ENCODE measurements at places on chromosomes 11 and 22.
A peak's percentile ranks its signal among the peaks of the same experiment; 100 is the strongest.

DNA sequence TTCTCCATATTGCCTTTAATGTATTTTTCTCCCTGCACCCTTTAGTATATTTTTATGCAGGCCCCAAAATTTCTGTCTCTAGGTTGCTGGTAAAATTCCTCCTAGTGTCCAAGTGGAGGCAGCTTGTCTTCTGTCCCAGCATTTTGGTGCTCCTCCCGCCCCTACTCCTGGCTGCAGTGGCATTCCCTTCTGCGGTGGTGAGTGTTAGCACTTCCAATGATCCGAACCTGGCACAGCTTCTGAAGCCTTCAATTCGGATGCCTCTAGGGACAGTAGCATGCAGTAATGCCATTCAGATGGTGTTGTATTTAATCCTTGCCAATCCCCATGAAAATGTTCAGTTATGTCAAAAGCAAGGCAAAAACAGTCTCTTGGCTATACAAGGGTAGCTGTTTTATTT is 5.9 kb downstream of the YWHAH start:
- DNase-seq, result no peak

DNA sequence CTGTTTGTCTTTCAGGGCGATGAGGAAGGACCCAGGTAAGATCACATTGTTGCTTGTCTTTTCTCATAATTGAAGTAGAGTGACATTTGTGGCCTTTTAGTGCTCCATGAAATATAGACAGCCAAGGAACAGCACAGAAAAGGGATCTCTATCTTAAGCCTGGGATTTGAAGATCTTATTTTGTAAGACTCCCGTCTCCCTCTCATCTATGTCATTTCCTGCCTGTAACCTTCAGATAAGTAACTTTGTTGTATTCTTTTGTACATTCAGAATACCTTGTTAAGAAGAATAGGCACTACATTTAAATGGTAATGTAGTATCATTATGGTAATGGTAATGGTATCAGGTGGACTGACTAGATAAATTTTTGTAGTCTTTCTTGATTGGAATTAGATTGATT is 72.8 kb downstream of the TRIM44 start:
- no peak for DNase-seq

DNA sequence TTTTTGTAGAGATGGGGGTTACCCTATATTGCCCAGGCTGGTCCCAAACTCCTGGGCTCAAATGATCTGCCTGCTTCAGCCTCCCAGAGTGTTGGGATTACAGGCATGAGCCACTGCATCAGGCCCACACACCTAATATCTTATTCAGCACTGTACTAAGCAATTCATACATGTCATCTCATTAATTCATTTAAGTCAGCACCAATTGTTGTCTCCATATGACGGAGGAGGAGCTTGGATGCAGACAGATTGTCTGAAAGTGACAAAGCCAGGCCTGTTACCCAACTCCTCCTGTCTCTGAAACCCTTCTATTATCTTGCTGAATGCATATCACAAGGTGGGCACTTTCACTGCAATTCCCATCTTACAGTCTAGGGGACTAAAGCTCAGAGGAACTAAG is 57.5 kb upstream of the ALX4 start:
- DNase-seq, result no peak

DNA sequence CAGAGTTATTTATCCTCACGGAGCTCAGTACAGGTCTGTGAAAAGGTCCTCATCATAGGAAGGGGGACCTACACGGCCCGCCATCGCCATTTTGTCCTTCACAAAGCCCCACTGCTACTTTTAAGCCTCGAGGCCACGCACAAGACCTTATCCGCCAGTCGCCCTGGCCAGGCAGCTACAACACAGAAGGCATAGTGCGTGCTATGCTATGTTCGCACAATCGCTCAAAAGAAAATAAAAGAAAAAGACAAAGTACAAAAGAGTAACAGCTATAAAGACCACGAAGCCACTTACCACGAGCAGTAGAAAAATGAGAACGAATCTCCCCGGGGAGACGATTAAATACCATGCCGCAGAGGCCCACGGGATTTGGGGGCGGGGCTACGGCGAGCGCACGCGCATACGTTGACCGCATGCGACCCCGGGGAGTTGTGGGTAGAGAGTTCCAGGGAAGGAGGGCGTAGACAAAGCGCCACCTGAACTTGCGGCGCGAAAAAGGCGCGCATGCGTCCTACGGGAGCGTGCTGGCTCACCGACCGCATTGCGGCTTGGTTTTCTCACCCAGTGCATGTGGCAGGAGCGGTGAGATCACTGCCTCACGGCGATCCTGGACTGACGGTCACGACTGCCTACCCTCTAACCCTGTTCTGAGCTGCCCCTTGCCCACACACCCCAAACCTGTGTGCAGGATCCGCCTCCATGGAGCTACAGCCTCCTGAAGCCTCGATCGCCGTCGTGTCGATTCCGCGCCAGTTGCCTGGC is 16.4 kb upstream of the WDR74 start:
- DNase-seq, result peak; percentile 97

DNA sequence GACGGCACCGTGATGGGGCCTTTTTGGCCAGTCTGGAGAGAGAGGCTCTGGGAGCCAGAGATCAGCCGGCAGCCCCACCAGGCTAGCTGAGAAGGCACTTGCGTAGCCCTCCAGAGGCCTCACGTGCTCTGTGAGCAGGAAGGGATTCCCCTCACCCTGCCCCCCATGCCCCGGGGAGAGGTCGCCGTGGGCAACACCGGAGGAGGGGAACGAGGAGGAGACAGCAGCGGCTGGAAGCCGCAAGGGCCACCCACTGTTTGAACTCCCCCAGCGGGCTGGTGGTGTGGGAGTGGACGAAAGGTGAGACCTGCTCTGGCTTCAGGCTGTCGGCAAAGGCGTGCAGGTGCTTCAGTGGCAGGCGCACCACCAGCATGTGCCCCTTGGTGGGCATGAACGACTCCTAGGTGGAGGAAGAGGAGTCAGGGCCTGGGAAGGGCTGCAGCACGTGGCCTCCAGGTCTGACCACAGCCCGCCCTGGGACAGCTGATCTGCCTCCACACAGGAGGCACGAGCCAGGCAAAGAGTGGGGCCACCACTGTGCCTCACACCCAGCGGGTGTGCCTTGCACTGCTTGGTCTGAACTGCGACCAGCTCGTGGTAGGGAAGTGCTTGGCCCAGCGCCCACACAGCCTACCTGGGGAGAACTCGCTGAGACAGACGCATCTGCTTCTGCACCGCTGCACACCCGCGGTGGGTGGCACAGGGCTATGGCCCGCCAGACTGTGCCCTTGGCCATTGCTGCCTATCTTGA is 99.9 kb downstream of the MED15 start:
- DNase-seq, result no peak

- DNase-seq, result no peak
These were observed 94.7 kb upstream of the PARVA start for GRCh38 chr11:12282676-12283075.

GRCh38 chr11:130551388-130551787 is 102.9 kb downstream of the ADAMTS15 start:
- DNase-seq, result no peak
